Memory B cell (primary cell): ENCODE measurements at places on chromosomes 1 and 21.

DNA sequence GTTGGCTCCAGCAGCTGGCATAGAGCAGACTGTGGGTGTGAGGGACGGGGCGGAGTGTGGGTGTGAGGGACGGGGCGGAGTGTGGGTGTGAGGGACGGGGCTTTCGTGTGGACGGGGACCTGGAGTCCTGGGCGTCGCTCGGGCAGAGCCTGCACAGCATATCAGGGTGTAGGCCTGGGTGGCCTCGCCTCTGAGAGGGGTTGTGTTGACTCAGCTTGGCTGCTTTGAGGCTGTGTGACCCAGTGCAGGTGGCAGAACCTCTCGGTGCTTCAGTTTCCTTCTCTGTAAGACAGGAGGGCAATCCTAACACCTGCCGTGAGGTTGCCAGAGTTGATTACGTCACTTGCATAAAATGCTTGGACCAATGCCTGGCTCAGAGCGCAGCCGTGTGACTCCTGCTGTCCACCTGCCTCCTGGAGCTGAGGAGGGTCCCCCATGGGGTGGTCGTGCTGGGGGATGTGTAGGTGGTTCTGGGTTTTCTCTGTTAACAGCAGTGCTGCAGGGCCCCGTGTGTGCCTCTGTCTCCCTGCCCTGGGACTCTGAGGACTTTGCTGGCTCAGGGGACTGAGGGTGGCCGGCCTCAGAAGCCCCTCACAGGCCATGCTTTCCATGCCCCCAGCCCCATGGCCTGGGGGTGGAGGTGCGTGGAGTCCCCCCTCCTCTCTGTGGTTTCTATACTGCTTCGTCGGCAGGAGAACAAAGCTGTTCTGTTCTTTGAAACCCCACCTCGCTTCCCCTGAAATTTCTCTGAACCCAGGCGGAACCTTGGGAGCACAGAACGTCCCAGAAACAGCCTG is 15.4 kb downstream of the PDXK start:
- no peak overlapping the region for H3K27ac ChIP-seq
- peaks cover 2% of the 10 kb centered on the region for H3K36me3 ChIP-seq
- peaks cover 13% of the 10 kb centered on the region for H3K4me1 ChIP-seq
- H3K4me3 ChIP-seq: no peak overlapping the region
- no peaks in the 10 kb centered on the region for H3K27me3 ChIP-seq

DNA sequence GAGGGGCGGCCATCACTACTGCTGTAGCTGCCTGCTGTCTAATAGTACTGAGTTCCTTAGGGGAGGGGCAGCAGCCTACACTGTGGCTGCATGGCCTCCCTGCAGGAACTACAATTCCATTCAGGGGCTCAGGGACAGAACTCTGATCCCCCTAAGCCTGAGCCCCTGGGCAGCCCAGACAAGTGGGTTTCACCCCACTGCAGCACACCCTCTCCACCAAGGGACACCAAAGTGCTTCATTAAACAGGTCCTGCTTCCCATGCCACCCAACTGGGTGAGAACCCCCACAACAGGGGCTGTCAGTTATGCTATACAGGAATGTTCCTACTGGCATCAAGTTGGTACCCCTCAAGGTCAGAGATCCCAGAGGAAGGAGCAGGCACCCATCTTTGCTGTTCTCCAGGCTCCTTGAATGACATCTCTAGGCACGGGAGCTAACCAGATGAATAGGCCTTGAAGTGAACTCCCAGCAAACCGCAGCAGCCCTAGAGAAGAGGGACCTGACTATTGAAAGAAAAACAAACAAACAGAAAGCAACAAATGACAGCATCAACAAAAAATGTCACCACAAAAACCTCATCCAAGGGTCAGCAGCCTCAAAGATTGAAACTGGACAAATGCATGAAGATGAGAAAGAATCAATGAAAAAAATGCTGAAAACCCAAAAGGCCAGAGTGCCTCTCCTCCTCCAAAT is 437.4 kb downstream of the NUF2 start:
- no peak overlapping the region for H3K4me3 ChIP-seq
- no peaks in the 10 kb centered on the region for H3K4me1 ChIP-seq
- H3K27me3 ChIP-seq: peaks cover 1% of the 10 kb centered on the region
- no peak overlapping the region for H3K27ac ChIP-seq
- H3K36me3 ChIP-seq: no peaks in the 10 kb centered on the region
- no peak for DNase-seq

DNA sequence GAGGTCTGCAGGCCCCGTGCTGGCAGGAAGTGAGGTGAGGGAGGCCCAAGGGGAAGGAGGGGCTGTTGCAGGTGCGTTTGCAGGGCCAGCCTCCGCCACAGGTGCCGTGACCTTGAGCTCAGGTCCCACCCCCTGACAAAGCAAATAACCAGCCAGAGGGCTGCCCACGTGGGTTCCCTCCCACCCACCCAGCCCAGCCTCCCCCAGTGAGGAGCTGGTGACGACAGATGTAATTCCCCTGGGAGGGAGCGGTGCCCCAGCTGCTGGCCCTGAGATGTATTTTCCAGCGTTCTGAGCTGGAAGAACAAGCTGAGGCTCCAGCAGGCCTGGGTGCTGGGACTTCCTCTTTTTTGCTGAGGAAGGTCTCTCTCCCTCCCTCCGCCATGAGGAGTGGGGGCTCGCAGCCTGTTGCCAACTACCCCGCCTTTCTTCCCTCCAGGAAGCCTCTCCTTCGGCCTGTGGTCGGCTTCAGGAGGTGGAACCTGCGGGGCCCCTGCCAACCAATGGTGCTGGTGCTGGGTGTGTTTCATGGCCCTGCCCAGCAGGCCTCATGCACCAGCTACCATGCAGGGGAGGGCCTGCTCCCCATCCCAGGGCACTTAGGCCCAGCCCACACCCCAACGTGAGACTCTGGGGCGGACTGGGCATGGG is 153.2 kb downstream of the PRDM16 start:
- H3K36me3 ChIP-seq: no peaks in the 10 kb centered on the region
- H3K27me3 ChIP-seq: no peaks in the 10 kb centered on the region
- H3K4me3 ChIP-seq: no peak overlapping the region
- no peak for DNase-seq
- no peak overlapping the region for H3K27ac ChIP-seq
- H3K4me1 ChIP-seq: peaks cover 2% of the 10 kb centered on the region

- no peak overlapping the region for H3K27ac ChIP-seq
- DNase-seq: no peak
- no peaks in the 10 kb centered on the region for H3K27me3 ChIP-seq
- no peak overlapping the region for H3K4me3 ChIP-seq
These were observed 6.1 kb downstream of the CCDC18 start for GRCh38 chr1:93186667-93187066.

GRCh38 chr1:77220687-77221463 is 1.6 kb upstream of the PIGK start:
- no peak overlapping the region for H3K27ac ChIP-seq
- peak overlapping the region; percentile 61 for H3K4me3 ChIP-seq
- no peaks in the 10 kb centered on the region for H3K27me3 ChIP-seq
- H3K36me3 ChIP-seq: peaks cover 15% of the 10 kb centered on the region
- peaks cover 19% of the 10 kb centered on the region for H3K4me1 ChIP-seq
- no peak for DNase-seq

DNA sequence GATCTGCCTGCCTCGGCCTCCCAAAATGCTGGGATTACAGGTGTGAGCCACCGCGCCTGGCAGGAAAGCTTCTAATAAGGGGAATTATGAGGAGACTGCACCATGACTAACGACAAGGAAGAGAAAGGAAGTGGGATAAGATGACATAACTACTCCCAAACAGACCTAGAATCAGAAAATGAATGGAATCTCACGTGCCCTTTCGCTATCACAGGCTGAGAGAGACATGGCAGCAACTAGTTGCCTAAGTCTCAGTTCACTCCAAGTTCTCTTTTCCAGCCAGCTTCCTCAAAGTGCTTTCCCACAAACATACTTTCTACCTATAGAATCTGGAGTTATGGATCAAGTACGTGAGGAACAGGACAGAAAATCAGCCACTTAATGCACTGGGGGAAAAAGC is 2.0 kb downstream of the PI4KB start:
- peaks cover 36% of the 10 kb centered on the region for H3K4me1 ChIP-seq
- DNase-seq: no peak
- peak overlapping the region; percentile 99 for H3K27ac ChIP-seq
- peak overlapping the region; percentile 8 for H3K4me3 ChIP-seq
- H3K36me3 ChIP-seq: peaks cover 26% of the 10 kb centered on the region

GRCh38 chr1:93579891-93580290 is 101.7 kb downstream of the BCAR3 start:
- H3K27me3 ChIP-seq: no peaks in the 10 kb centered on the region
- peaks cover 9% of the 10 kb centered on the region for H3K36me3 ChIP-seq
- DNase-seq: no peak
- H3K27ac ChIP-seq: no peak overlapping the region

DNA sequence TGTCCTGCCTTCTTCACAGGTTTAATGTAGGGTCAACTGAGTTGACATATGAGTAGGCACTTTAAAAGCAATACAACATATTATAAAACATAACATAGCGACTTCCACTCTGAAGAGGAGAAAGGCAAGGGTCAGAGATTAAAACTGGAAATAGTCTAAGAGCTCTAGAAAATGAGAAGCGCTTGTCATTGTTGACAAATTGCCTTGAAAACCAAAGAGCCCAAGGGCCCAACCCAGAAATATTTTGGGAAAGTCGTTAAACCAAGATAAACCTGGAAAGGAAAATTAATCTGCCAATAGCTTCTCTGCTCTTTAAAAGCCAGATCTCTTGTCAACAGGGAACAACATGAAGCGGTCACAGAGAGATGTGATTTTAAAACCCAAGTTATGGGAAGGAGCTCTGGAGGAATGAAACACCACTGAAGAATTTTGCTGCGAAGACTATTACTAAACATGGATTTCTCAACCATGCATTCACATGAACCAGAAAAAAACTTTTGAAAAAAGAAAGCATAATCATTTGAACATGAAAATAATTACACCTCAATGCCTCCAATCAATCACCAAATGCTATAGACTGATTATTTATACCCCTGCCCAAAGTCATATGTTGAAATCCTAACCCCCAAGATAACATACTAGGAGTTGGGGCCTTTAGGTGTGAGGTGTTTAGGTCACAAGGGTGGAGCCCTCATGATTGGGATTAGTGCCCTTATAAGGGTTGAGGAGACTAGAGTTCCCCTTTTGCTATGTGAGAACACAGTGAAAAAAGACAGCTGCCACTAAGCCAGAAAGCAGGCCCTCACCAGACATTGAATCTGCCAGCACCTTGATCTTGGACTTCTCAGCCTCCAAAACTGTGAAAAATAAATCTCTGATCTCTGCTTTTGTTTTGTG is 33.0 kb upstream of the MTF1 start:
- no peak overlapping the region for H3K27ac ChIP-seq
- peaks cover 6% of the 10 kb centered on the region for H3K4me1 ChIP-seq
- no peak for DNase-seq
- H3K36me3 ChIP-seq: peaks cover 26% of the 10 kb centered on the region

- H3K27me3 ChIP-seq: peaks cover 2% of the 10 kb centered on the region
- no peak overlapping the region for H3K27ac ChIP-seq
- H3K36me3 ChIP-seq: no peaks in the 10 kb centered on the region
- H3K4me1 ChIP-seq: no peaks in the 10 kb centered on the region
- H3K4me3 ChIP-seq: no peak overlapping the region
- DNase-seq: peak; percentile 41
These were observed 25.1 kb downstream of the NENF start for GRCh38 chr1:212457740-212458338.

GRCh38 chr1:220698607-220699016 is 8.4 kb downstream of the C1orf115 start:
- H3K4me1 ChIP-seq: peaks cover 5% of the 10 kb centered on the region
- H3K27me3 ChIP-seq: peaks cover 4% of the 10 kb centered on the region
- no peak for DNase-seq
- H3K27ac ChIP-seq: no peak overlapping the region

GRCh38 chr1:111895469-111895868 is 94.0 kb downstream of the KCND3 start:
- no peak for DNase-seq
- H3K27me3 ChIP-seq: peaks cover 4% of the 10 kb centered on the region
- no peak overlapping the region for H3K4me3 ChIP-seq
- no peaks in the 10 kb centered on the region for H3K36me3 ChIP-seq
- no peaks in the 10 kb centered on the region for H3K4me1 ChIP-seq
- H3K27ac ChIP-seq: no peak overlapping the region

DNA sequence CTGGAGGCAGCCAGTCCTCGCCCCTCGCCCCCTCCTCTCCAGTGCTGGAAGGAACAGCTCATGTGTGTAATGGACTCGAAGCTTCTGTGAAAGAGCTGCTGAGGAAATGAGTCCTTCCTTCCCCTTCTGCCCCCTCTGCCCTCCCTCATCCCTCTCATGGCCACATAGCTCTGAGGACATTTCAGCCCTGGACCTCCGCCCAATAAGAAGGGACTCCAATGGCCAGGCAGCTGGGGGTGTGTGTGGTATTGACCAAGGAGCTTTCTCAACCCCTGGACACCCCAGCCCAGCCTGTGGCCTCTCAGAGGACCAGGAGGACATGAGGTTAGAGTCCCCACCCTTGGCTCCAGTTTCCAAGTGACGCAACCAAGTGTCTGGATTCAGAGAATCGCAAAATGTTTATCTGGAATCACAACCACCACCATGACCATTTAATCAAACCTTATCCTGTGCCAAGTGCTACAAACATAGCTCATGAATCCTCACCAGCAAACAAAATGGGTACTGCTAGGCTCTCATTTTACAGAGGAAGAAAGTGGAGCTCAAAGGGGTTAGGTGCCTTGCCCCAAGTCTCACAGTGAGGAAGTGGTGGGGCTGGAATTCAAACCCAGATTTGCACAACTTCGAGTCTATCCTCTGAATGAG is 47.8 kb upstream of the ECE1 start:
- no peaks in the 10 kb centered on the region for H3K27me3 ChIP-seq
- H3K27ac ChIP-seq: peak overlapping the region; percentile 93
- peak overlapping the region; percentile 5 for H3K4me3 ChIP-seq
- no peak for DNase-seq
- H3K36me3 ChIP-seq: peaks cover 6% of the 10 kb centered on the region
- H3K4me1 ChIP-seq: peaks cover 74% of the 10 kb centered on the region

DNA sequence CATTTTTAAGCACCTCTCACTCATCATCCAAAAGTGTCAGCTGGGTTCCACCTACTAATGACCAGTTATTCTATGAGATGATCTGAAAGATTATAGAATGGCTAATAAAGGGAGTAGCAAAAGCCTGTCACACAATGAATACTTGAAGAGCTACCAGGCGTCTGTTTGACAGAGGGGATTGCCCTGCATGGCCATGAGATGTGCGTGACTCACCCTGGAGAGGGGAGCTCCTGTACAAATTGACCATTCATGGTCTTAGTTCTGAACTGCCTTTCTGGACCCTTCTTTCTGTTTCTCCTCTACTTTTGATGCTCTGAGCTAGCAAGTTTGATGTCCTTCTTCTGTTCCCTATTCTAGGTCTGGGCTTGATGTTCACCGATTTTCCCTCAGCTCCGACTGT is 85.2 kb upstream of the ABCD3 start:
- peaks cover 12% of the 10 kb centered on the region for H3K27me3 ChIP-seq
- H3K36me3 ChIP-seq: no peaks in the 10 kb centered on the region
- no peak overlapping the region for H3K4me3 ChIP-seq
- H3K27ac ChIP-seq: no peak overlapping the region
- no peaks in the 10 kb centered on the region for H3K4me1 ChIP-seq
